ENCODE measurements at places on chromosomes 11 and 22.

DNA sequence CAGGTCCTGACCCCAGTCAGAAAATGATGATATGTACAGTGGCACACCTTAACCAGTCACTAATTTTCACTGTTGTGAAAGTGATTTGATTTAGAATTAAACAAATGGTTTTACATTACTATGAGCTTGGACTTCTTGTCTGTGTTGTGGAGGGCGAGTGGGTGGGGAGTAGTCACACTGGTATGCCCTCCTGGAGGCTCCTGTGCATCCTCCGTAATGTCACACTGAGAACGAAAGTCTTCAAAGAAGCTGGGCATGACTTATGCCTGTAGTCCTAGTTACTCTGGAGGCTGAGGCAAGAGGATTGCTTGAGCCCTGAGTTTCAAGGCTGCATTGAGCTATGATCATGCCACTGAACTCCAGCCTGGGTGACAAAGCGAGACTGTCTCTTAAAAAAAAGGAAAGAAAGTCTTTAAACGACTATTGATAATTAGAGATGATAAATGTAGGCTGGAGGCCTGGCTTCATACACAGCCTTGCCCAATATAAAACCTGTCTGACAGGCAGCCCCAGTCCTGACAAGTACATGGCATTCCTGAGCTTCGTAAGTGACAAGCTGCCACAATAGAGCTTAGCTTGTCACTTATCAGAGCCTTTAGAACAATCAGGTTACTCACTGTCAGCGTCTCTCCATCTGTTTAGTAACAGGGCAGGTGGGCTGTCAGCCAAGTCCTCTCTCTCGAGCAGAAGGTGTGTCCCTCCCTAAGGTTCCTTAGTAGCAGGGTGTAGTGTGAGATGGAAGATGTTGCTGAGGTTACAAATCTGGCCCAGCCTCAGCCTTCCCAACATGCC, 5.0 kb upstream of the LIMK2 start:
- DNase-seq: no peak

DNA sequence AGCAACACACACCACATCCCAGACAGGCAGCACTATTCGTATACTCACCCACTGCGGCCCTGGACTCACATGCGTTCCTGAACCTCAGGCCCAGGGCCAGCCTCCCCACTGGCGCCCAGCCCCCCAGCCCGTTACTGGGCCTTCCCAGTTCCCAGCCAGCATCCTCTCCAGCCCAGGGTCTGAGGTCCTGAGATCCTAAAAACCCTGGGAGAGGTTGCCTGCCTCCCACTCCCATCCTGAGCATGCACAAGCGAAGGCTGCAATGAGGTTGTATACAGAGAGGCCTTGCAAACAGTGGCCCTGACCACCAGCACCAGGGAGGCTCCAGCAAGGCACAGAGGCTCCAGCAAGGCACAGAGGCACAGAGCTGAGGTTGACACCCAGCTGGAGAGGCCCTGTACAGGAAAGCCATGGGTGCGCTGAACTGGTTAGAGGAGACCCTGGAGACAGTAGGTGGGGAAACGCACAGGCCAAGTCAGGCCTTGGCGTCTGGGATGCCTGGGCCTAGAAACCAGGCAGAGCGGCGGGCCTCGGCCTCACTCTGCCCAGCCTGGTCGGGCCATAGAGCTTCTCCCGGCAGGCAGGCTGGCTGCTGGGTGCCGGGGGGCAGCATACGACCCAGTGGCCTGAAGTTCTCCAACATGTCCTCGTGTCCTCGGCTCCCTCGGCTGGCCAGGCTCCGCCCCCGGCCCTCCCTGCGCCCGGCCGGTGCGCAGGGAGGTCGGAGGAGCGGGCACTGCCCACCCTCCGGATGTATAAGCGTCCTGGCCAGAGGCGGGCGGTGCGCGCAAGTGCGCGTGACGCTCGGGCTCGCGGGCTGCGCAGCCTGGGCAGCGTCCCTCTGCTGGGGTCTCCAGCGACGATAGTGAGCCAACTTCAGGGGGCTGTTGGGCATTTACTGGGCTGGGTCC, 2.3 kb upstream of the TBX1 start:
- DNase-seq: no peak

GRCh38 chr22:28395920-28396753, 283.5 kb downstream of the TTC28 start:
- no peak for DNase-seq

DNA sequence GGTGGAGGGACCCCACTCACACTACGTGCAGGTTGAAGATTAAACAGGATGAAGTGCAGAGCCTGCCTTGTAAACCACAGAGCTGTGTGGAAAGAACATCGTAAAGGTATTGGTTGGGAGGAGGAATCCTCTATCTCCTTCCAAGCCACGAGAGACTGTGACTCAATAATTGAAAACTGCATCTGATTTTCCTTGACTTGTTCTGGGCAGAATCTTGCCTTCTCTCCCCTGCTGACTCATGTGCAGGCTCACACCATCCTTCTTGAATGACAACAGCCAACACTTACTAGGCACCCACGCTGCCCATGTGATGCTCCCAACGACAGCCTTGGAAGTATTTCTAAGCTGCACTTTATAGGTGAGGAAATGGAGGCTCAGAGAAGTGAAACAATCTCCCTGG, 563.0 kb downstream of the MIAT start:
- no peak for DNase-seq

DNA sequence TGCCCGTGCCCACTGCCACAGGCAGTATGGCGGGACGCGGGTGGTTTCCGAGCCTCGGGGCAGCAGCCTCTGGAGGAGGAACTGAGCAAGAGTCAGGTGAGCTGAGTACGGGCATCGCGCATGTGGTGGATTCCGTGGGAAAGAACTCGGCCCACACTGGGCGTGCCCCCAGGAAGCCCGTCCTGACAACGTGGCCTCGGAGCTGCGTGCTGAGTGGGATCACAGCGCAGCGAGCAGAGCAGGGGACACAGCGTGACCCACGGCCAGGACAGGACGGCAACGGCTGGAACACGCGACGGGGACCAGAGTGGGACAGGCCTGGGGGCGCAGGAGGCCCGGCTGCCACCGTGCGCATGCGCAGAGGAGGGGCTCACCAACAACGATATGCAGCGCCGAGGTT, 36.8 kb downstream of the CERK start:
- DNase-seq: no peak

DNA sequence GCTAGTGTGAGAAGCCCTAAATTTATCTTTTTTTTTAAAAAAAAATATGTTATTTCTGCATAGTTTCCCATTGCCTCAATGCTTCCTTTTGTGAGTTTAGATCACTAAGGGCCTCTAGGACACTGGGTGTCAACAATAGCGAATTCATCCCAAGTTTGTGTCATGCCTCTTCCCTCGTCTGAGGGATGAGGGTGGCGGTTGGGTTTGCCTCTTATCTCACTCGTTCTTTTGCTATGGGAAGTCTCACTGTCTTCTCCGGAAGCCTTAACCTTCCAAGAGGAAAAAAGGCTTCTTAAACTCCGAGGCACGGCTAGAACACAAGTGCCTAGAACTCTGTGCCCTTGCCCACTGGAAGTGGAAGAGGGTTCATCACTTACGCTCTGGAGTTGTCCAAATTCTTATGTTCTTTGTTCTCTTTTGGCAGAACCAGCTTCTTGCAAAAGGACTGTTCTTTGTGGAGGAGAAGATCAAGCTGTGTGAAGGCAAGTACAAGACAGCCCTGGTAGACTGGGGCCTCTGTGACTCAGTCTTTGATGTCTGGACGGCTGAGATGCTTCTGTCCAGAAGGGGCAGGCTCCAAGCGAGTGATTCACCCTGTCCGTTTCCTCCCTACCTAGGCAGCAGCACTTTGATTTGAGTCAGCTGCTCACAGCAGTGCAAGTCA, 78.5 kb downstream of the TRAF6 start:
- no peak for DNase-seq

DNA sequence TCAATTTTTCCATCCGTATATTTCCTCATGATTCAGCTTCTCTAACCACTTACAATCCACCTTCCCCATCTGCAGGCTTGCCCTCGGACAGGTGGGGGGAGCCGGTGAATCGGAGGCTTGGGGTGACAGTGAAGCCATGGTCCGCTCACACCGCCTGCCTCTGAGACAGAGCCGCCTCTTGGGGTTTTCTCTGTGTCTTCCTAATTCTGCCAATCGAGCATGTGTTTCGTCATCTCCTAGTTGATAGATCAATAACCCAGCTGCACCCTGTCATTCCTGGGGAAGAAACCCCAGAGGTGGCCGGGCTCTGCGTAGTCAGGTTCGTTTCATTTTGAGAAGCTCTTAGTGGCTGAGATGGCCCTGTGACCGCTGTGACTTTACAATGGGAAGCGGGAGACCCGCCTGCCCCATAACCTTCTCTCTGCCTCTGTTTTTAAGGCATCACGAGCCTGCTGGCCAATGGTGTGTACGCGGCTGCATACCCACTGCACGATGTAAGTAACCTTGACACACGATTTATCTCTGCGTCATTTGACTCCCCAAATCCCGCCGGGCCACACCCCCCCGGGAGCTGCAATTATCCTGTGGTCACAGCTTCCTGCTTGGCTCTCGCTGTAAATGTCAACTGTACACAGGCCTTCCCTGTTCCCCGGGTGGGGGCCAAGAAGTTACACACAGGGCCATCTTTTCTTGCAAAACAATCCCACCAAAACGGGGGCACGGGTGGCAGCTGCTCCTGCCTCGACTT, 33.3 kb downstream of the ANO1 start:
- no peak for DNase-seq

DNA sequence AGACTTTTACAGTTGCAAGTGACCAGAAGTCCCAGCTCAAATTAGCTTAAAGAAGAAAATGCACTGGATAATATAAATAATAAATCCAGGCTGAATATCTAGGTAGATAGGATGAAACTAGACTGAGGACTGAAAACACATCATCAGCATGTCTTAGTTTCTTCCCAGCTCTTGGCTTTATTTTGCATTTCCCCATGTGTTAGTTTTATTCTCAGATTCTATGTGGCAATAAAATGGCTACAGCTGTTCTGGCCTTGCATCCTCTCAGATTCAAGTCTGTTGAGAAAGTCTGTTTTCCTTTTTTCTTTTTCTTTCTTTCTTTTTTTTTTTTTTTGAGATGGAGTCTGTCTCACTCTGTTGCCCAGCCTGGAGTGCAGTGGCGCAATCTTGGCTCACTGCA, 22.6 kb upstream of the CAT start:
- no peak for DNase-seq

- DNase-seq: no peak
These were observed 54.1 kb downstream of the LIF start for GRCh38 chr22:30192427-30192826.

GRCh38 chr22:17451316-17451715, 82.1 kb downstream of the CECR2 start:
- DNase-seq: no peak

DNA sequence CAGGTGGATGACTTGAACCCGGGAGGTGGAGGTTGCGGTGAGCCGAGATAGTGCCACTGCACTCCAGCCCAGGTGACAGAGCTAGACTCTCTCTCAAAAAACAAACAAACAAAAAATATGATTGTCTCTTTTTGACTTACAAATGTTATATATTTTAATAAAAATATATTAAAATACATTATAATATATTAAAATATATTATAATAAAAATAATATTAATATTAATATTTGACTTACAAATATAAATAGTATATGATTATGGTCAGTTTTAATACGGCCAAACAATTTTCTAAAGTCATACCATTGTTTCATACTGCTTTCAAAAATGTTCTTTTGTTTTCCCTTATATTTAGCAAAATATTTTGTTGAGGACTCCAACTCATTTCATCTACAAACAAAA, 27.2 kb upstream of the DDX6 start:
- no peak for DNase-seq
